AG08396 (cell line): ENCODE measurements at places on chromosomes 12 and 14.

DNA sequence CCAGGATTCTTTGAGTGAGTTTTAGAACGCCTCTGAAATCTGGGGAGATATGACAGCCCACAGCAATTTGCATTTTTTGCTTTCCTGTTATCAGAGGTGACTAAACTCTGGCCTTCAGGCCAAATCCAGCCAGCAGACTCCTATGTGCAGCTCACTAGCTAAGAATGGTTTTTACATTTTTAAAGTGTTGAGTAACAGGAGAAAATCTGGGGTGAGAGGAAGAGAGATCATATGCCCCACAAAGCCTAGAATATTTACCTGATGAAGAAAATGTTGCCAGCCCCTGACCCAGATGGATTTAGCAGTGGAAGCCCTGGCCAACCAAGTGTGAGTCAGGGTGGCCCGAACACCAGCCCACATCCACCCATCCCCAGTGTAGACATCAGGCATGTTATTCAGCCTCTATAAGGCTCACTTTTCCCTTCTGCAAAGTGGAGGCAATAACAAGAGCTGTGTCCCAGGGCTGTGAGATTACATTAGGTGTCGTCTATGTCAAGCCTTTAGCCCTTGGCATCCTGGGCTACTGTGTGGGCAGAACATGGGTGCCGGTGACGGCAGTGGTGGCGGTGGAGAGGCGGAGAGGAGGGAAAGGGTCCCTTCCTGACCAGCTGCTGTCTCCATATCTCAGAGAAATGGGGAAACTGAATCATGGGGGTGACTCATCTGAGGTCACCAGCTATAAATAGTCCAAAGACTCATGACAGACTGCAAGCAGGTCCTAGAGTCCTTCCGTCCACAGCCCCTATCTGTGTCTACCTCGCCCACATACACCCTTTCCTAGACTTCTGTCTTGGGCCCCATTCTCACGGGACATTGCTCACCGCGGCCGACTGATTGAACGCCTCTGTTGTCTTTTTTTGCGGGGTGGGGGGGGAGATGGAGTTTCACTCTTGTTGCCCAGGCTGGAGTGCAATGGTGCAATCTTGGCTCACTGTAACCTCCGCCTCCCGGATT, 32.6 kb upstream of the CD9 start:
- DNase-seq, result peak; percentile 85

GRCh38 chr14:23645504-23645811, 9.3 kb downstream of the DHRS2 start:
- no peak for DNase-seq

DNA sequence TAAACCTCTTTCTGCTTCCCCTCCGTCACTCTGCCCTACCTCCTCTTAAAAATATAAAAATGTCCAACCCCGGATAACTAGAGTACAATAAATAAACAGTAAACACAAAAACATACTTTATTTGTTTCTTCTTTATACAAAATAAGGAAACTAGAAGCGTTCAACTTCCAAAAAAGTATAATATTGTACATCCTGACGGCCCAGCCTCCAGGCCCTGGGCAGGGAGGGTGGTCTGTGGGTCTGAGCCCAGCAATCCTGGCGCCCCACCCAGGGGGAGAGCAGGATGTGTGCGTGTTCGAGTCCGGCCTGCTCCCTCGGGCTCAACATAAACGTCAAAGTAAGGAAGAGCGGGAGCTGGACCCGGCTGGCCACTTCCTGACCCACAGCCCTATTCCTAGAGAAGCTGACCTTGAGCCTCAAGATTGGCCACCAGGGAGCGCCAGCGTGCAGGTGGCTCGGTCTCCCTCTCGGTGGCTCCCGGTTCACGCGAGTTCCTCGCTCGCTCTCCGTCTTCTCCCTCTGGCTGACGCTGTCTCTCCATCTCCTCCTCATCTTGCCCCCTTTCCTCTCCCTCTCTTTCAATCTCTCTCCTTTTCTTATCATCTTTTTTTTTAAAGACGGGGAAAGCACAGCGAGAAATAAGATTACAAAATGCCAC, 9.4 kb downstream of the LHX5 start:
- DNase-seq, result peak; percentile 90

- DNase-seq, result no peak
Measured at GRCh38 chr12:78239544-78239943, 408.9 kb downstream of the NAV3 start.

DNA sequence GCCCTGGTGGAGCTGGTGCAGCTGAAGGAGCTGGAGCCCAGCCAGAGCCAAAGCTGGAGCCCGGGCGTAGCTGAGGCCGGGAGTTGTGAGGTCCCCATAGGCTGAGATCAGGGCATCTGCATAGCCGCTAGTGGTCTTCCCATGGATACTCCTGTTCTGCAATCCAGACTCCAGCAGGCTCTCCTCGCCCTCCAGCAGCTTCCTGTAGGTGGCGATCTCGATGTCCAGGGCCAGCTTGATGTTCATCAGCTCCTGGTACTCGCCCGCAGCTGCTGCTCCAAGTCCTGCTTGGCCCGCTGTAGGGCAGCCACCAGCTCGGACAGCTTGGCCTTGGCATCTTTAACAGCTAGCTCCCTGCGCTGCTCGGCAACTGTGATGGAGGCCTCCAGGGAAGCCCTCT, 966.1 kb downstream of the FSCB start:
- DNase-seq, result no peak

DNA sequence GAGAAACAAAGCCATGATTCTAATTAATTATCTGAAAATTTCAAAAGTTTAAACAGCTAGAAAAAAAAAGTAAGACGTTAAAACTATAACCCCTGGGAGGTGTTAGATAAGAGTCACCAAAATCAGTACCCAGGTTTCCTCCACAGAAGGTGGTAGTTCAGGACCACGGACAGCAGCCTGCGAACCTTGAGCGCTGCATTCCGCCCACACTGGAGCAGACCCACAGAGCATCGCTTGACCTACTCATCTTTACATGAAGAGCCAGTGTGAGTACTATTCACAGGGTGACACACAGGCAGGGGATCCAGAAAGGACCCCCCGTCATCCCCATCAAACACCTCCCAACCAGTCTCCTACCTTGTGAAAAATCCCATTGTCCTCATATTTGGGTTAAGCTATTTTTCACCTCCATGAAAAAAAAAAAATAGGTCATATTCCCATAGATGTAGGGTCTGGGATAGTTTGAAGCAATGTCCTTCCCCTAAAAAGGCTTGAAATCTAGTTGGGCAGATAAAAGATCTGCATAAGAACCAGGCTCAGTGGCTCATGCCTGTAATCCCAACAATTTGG, 8.8 kb upstream of the CHGA start:
- DNase-seq, result peak; percentile 52

GRCh38 chr14:102931580-102932285, 9.3 kb downstream of the AMN start:
- DNase-seq, result no peak

GRCh38 chr12:47805417-47805816, 14.3 kb downstream of the HDAC7 start:
- DNase-seq, result peak; percentile 54

DNA sequence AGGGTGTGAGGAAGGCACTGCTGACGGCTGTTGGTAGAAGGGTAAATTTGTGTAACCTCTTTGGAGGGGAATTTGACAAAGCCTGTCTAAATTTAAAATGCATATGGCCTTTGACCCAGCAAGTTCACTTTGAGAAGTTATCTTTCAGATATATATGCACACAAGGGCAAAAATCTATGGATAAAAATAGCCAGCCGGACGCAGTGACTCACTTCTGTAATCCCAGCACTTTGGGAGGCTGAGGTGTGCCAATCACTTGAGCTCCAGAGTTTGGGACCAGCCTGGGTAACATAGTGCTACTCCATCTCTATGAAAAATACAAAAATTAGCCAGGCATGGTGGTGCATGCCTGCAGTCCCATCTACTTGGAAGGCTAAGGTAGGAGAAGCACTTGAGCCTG, 13.4 kb downstream of the UBC start:
- no peak for DNase-seq

- peak; percentile 31 for DNase-seq
Measured at GRCh38 chr14:34331728-34332623, 130.1 kb downstream of the SPTSSA start.

DNA sequence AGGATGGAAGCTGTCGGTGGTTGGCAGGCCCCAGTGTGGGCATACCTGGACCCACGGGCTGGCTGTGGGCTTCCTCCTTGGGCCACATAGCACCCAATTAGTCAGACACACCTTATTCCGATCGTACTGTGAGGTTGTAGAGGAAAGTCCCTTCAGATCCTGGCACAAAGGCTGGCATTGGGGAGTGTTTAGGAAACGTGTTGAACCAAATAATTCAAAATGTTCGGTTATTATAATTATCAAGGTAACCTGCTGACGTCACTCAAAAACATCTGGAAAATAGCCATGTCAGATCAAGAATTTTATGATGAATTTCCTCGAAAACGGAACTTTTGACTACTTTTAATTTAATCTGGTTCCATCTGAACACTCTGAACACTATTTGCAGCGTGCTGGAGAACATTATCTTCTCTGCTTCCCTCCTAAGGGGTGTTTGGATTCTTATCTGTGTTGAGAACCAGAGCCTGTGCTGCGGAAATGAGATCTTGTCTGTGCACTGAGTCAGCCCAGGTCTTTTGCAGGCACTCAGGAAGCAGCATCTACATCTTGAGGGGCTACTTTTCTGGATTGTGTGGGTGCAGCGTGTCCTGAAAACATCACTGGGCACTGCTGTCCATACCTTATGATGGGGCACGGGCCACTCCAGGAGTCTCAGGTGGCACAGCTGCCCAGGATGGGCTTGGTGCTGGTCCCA, 100.3 kb downstream of the SLC25A47 start:
- DNase-seq, result no peak

DNA sequence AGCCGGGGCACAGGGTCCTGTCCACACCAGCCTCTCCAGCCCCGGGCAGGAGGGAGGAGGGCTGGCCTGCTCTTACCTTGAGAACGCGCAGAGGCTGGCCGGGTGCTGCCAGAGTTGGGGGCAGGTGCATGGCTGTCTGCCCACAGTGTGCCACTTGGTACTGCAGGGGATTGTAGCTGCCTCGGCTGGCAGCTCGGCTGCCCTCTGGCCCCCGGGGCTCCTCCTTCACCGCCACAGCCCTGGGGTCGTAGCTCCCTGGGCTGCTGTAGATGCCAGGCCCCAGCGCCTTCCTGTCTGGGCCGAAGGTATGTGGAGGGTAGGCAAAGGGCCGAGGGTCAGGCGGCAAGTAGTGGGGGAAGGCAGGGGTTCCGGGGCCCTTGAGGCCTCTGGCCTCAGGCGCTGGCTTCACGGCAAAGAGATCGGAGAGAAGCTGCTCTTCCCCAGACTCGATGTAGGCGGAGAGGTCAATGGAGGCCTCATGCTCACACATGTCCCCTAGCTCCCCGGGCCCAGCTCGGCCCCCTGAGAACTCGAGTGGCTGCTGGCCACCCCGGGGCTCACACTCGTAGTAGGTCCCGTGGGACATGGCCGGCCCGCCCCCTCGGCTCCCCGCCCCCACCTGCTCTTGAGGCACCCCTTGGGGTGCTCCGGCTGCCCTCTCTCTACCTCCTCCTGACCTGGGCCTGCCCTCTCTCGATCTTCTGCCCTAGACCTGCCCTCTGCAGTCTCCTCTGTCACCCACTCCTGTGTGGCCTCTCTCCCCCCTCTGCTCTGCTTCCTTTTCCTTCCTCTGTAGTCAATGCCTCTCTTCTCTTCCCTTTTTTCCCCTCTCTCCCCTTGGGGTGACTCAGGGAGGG, at the start of gene CEBPE:
Gene CEBPE (minus strand): TSS at position 750 of the 857 bp plus-strand sequence. CDS start 164 bp downstream, at position 586.
- no peak for DNase-seq

DNA sequence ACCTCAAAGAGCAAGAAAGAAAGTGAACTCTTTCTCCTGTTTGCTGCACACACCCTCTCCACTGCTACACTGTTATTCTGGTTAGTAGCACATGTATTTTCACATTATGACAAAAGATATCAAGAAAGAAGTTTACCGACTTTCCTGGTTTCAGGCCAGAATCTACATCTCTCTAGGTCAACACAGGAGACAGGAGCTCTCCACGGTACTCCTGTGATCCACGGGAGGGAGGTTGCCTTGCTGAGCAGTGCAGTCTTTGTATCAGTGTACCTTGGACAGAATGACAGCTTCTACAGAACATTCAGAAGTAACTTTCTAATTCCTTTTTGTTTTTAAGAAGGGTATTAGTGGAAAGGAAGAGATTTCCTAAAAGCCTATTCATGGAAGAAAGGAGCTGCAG, 805.6 kb downstream of the NRXN3 start:
- no peak for DNase-seq
